ENCODE measurements at places on chromosomes 2 and 18. TPM values are rescaled to one million over a fixed set of nuclear protein-coding genes. Genes with fewer than 3 reads are reported as not detected.

GRCh38 chr18:71327441-71327840 is 1038.6 kb downstream of the SOCS6 start:
- no peak for DNase-seq

DNA sequence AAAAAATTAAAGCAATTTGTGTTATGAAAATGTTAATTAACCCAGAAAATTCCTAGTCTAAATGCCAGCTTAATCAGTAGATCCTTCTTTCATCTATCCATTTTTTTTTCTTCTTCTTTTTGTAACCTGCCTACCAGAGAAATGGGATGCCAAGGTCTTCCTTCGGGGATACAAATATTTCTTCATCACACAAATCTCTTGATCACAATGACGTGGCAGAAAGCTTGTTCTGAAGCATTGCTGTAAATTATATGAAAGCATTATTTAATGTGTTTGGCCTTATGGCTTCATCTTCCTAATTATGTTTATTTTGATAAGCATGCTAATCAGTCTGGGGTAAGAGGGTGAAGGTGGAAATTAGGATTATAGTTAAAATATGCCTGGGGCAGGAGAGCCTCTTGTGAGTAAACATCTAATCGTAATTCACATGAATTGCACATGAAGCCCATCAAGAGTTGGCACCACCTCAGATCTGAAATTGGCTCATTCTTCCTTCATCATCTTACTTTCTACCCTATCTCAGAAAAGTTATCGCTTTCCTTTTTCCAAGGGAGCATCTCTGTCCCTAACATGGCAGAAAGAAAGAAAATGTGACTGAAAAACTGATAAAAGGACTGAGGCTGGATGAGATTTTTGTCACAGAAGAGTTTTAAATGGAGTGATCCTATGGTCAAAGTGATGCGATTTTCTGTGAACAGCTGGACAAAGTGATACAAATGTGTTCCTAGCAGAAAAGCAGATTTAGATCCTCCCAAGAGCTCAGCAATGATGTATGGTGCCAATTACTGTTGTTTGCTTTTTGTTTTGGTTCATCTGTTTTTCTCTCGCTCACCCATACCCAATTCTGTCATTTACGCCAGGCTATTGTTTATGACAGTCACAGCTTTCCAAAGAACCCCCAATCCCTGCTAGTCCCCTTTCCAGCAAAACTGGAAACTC is 76.9 kb upstream of the PMAIP1 start:
- no peak for DNase-seq

DNA sequence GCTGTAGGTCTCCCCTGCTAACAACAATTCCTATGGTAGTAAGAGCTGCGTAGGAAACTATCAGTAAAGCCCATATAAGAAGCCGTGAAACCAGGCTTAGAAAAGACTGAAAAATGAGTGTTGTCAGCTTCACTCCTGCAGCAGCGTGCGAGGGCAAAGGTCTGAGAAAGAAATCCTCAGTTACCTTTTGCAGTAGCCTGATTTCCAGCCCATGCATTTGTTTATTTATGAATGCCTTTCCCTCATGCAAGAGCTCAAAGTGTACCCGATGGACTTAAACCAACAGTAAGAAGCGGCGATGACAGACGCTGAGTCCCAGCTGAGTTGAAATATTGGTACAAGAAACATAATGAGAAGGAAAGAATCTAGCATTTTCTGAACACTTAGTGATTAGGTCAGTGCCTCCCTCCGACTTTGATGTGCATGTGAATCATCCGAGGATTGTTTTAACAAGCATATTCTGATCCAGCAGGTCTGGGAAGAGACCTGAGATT is 15.0 kb upstream of the POLI start:
- no peak for DNase-seq

GRCh38 chr18:59617468-59617932 is 79.7 kb downstream of the CCBE1 start:
- DNase-seq = peak; percentile 15

GRCh38 chr18:70221915-70222278 is 16.4 kb upstream of the RTTN start:
- DNase-seq = no peak

DNA sequence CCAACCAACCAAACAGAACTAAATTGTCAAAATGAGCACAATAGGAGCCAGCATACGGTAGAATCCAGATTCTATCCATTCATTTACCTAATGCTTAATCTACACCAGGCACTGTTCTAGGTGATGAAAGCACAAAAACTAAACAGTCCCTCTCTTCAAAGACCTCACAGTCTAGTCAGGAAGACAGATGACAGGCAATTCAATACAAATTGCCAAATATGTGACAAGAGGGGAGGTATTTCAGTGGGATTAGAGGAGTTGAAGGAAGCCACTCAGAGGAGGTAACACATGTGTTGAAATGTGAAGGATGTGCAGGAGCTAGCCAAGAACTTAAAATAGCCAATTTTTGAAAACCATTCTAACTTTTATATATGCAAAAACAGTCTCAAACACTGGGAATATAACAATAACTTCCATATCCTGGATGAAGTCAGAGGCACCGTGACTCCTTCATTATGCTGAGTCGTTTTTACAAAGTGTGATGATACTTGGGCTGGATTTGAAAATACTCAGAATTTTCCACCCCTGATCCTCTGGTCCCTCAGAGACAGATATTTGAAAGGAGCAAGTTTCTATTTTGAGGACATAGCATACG is 204.9 kb downstream of the PID1 start:
- no peak for DNase-seq

DNA sequence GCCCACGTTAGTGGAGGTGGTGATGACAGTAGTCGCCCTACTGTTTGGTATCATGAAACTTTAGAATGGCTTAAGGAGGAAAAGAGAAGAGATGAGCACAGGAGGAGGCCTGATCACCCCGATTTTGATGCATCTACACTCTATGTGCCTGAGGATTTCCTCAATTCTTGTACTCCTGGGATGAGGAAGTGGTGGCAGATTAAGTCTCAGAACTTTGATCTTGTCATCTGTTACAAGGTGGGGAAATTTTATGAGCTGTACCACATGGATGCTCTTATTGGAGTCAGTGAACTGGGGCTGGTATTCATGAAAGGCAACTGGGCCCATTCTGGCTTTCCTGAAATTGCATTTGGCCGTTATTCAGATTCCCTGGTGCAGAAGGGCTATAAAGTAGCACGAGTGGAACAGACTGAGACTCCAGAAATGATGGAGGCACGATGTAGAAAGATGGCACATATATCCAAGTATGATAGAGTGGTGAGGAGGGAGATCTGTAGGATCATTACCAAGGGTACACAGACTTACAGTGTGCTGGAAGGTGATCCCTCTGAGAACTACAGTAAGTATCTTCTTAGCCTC is 16.2 kb downstream of the MSH6 start:
- no peak for DNase-seq

DNA sequence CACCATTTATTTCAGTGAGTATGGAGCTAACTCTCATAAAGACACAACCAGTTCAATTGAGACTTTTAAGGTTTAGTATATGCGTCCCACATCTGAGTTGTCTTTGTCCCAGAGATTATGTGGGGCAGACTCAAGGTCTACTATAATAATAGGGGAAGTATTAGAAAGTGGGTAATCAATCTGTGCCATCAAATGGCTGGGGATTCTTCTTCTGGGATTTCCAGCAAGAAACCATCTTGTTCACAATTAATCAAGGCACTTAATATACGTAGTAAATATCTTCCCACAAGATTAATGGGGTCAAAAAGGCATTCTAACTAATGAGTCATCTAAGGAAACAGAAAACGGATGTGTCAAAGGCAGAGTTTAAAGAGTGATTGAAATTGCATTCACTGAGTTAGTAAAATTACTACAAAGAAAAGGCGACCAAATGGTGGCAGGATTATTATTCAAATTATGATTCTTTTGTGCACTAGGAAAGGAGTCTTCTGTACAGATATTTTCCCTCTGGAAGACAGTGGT is 179.8 kb upstream of the REG3G start:
- no peak for DNase-seq

- no peak for DNase-seq
Measured at GRCh38 chr18:13289481-13290205, 71.1 kb downstream of the LDLRAD4 start.

GRCh38 chr2:83112858-83113257 is 1346.2 kb downstream of the SUCLG1 start:
- no peak for DNase-seq

GRCh38 chr2:239398521-239398921 is 2.3 kb downstream of the HDAC4 start:
- no peak for DNase-seq

DNA sequence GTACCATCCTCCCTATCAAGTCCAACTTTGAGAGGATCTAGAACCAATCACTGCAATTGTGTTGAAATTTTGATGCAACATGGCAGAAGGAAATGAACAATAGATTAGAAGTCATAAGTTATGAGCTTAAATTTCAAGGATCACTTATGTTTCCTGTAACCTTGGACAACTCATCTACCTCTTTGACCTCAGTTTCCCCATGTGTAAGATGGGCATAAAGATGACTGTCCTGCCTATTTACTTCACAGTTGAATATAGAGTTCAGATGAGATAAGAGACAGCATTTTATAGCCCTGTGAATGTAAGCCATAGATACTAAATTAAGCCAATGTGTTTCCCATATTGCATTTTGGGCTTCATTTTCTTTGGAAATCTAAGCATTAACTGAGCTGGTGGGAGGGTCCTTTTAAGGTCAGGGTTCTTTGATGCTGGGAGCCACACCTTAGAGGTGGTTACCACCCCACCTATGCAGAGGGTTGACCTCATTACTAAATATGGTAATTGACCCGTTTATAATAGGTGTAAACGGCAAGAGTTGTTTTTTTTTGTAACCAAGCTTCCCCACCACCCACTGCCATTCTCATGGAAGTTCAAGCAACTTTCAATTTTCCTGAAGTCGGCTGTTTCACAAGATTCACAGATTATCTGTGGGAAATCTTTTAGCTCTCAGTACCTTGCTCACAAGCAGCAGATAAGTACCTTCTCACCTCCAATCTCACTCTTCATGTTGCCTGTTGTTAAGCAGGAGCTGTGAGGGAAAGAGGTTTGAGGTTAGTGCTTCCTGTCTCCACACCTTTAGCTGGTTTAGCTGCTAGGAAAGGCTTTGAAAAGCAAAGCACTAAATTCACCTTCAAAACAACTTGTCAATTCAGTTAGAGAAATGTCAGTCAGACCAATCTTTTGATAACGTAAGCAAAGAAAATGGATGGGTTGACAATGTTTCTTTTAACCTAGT is 13.3 kb downstream of the CD28 start:
- DNase-seq = no peak

- no peak for DNase-seq
Measured at GRCh38 chr2:34787341-34787740, 1188.2 kb upstream of the FAM98A start.

DNA sequence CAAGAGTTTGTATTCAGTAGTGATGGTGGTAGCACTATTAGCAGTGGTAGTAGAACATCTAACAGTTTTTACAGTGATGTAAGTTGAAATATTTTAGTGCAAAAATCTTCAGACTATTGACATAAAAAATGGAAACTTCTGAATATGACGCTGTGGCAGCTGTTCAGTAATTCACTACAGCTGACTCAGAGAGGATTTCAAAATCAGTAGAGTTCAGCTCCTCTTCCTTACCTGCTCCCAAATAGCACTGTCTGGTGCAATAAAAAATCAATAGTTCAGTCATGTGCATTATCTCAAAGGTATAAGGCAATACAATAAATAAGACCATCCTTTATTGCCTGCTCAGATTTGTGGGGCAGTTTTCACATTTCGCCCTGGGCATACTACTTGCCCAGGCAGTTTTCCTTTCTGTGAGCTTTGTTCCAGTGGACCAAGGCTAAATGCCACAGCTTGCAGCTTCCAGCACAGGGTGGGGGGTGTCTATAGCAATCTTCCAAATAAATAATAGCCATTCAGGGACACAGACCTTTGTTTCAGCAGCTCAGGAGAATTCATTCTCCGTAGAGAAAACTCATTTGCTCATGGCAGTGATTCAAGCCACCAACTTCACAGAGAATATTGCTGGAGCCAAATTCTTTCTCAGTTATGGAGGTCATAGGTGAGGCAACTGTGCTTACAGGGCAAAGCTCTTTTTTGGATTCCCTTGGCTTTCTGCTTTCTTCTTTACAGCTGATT is 33.9 kb upstream of the GORASP2 start:
- no peak for DNase-seq

DNA sequence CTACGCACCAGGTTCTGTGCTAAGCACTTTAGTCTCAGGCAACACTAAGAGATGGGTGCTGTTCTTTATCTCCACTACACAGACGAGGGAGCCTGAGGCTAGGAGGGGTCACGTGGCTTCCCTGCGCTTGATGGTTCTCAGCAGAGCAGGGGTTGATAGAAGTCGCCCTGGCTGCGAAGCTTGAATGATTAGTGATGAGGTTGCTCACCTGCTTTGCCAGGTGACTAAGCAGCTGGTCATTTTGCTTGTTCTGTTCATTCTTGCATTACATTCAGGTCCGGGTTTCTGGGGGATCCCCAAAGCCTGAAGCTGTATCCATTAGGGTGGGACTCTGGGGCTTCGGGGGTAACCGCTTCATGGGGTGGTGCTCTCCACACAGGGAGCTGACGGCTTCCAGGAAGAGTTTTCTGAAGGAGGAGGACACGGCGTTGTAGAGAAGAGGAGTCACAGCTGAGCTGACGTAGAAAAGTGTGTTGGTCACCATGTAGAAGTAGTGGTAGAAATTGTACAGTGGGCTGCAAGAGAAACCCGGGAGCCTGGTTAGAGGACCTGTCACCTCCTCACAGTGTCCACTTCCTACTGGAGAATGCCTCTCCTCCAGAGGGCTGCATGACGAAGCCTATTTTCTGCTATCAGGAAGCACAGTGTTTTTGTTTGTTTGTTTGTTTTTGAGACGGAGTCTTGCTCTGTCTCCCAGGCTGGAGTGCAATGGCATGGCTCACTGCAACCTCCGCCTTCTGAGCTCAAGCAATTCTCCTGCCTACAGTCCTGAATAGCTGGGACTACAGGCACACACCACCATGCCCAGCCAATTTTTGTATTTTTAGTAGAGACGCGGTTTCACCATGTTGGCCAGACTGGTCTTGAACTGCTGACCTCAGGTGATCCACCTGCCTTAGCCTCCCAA is 11.5 kb downstream of the NTSR2 start:
- DNase-seq = no peak

- no peak for DNase-seq
Measured at GRCh38 chr2:201660293-201660895, 17.1 kb upstream of the TMEM237 start.

DNA sequence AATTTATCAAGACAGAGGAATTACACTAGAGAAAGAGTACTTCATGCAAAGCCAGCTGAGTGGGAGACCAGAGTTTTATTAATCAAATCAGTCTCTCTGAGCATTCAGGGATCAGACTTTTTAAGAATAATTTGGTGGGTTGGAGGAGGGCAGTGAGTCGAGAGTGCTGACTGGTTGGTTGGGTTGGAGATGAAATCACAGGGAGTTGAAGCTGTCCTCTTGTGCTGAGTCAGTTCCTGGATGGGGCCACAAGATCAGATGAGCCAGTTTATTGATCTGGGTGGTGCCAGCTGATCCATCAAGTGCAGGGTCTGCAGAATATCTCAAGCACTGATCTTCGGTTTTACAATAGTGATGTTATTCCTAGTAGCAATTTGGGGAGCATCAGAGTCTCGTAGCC is 21.4 kb upstream of the PDCL3 start:
- DNase-seq = no peak

- DNase-seq = no peak
Measured at GRCh38 chr2:197514754-197515153, 1.1 kb upstream of the MOB4 start.

- no peak for DNase-seq
Measured at GRCh38 chr2:240638512-240639160, 13.4 kb downstream of the GPR35 start.

ARHGAP15 gene
- 1.4 TPM for total RNA-seq

TGIF1 gene
- total RNA-seq = 48.0 TPM

ALPG gene
- not detected for total RNA-seq

OST4 gene
- total RNA-seq = 194 TPM

STAT4 gene
- 0.48 TPM for total RNA-seq

SIX3 gene
- 0.24 TPM for total RNA-seq

CASP10 gene
- total RNA-seq = 2.9 TPM

DSC1 gene
- not detected for total RNA-seq

All from Daoy (cell line).